Stimulated activated CD4-positive, alpha-beta T cell treated with anti-CD3 and anti-CD28 coated beads, TNF-alpha, amount 100 ng/mL, for 48 hours (primary cell): ENCODE measurements at places on chromosomes 5 and 9.
A peak's percentile ranks its signal among the peaks of the same experiment; 100 is the strongest.

DNA sequence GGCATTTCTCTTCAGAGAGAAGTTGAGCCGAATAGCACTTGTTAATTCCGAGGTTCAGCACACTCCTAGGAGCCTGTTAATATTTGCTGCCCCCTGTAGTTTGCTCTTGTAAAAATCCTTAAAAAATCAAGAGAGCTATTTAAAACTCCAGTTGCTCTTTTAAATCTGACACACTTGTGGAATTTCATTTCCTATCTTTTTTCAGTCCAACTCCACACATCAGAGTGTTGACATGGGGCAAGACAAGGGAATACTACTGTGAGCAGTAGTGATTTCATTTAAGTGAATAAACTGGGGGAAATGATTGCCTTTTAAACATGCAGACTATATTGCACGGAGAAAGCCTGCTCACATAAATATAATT, 1096.3 kb upstream of the DMAC1 start:
- DNase-seq, result no peak

GRCh38 chr5:146243247-146243646, 39.8 kb downstream of the RBM27 start:
- DNase-seq, result no peak

GRCh38 chr5:52767766-52768480, 19.8 kb upstream of the ITGA1 start:
- no peak for DNase-seq

DNA sequence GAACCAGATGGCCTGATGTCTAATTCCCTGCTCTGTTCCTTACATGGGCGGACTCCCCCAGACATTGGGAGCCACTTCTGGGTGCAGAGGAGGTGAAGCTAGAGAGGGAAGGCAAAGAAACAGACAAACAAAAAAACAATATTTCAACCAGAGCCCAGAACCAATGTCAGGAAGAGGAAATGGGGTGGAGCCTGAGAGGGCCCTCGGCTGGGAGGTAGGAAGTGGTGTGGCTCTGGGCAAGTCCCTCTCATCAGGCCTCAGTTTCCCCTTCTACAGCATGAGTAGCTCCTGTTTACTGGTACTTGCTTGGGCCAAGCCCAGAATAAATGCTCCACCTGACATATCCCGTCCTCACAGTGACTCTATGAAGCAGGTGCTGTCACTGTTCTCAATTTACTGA, 11.1 kb downstream of the SH2D3C start:
- DNase-seq, result no peak

GRCh38 chr9:27483576-27483975, 40.5 kb upstream of the IFNK start:
- no peak for DNase-seq

DNA sequence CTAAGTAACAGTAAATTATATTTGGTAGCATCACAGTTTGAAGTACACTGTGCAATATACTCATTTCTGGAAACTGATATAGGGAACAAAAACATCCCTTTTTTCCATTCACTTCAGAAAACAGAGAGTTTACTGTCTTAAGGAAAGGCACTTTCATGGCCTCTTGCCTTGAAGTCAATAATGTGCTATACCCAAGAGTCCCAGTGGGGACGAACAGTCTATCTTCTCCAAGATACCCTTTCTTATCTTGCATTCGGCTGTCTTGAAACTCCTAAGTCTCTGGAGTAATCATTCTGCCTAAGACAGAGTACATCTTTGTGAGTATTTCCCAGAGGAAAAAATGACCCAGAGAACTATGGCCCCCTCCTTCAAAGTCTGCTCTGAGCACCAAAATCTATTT, 107.1 kb downstream of the SLC1A3 start:
- no peak for DNase-seq

GRCh38 chr5:68331192-68332079, 115.9 kb downstream of the PIK3R1 start:
- DNase-seq, result no peak

GRCh38 chr9:121305269-121305994, 37.5 kb downstream of the GSN start:
- no peak for DNase-seq

DNA sequence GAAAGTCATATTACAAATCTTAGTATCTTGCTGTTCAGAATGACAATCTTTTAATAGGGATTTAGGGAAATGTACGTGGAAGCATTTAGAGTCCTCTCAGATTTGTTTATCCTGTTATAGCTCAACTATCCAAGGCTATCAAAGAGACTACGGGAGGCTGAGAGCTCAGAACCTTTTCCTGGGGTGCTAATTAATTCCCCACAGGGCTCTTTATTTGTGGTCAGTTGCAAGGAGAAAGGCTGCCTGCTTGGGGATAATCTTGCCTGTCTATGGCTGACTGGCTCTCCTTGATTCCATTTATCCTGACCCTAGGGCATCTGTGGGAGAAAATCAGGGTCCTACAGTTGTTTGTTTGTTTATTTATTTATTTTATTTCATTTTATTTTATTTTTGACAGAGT, 28.0 kb upstream of the RPS23 start:
- no peak for DNase-seq

- no peak for DNase-seq
These were observed 9.0 kb downstream of the BRD9 start for GRCh38 chr5:883475-884181.

DNA sequence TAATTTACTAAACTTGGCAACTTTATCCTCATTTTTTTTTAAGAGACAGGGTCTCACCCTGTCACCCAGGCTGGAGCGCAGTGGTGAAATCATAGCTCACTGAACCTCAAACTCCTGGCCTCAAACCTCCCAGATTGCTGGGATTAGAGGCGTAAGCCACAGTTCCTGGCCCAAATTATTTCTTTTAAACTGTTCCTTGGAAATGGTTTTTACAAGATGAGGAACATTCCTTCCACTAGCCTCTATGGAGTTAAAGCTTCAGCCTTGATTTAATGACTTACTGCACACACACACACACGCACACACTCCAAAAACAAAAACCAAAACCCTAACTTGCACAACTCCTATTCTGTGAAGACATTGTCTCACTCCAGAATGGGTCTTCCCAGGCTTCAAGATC, 77.2 kb upstream of the TARS1 start:
- no peak for DNase-seq

DNA sequence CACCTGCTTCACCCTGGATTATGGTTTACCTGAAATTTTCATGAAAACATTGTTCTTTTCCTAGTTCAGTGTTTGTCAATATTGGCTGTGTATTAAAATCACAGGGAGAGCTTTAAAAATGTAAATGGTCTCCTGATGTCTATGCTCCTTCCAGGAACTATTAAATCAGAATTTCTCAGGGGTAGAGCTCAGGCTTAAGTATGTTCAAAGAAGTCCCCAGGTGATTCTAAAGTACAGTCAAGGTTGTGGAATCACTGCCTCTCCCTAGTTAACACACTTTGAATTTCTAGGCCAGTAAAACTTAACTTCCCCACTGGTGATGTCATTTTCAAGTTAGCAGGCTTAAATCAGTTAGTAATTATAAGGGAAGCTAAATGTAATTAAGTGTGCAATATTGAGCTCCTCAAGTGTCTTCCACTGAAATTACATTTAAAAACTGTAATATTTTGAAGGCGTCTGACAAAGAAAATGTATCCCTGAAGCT, 150.3 kb upstream of the SLC28A3 start:
- DNase-seq, result no peak

GRCh38 chr5:137075163-137075970, 423.8 kb downstream of the SPOCK1 start:
- DNase-seq, result peak; percentile 8

GRCh38 chr9:91418215-91418610, 5.4 kb downstream of the NFIL3 start:
- no peak for DNase-seq

- no peak for DNase-seq
These were observed 1.8 kb downstream of the LURAP1L start for GRCh38 chr9:12776513-12777055.

DNA sequence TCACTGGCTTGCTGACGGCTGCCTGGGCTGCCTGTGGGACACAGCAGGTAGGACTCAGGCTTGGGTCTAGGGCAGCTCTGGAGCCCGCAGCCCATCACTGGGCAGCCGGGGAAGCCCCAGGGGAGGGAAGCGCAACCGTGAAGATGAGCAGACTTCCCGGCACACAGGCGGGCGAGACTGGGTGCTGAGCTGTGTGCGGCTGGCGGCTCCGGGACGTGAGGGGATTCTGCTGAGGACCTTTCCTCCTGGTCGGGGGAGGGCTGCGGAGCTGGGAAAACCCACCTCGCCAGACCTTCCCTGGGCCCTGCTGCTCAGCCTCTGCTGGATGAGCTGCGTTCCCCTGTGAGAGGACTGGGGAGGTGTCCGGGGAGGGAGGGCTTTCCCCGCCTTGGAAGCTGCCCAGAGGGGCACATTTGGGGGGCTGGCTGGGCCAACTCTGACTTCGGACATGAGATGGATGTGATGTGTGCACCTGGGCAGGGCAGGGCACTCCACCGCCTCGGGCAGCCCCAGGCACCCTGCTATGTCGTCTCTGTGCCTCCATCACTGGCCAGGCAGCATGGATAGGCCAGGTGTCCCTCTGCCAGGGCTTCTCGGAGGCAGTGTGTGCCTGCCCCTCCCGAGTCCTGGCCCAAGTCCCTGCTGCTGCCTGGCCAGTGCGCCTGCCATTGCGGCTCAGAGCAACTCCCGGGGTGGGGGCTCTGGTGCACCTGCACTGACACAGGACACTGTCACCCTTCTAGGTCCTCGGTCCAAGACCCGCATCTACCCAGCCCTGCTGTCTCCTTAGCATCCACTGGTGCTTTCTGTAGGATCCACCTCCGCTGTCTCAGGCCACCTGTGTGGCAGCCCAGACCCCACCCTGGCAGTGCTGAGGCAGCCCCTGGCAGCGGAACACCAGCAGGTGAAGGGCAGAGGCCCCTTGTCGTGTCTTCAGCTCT, 66.4 kb downstream of the COL5A1 start:
- no peak for DNase-seq

GRCh38 chr5:94830520-94830919, 212.1 kb downstream of the SLF1 start:
- DNase-seq, result no peak

GRCh38 chr5:54362434-54362833, 52.1 kb upstream of the ARL15 start:
- no peak for DNase-seq

DNA sequence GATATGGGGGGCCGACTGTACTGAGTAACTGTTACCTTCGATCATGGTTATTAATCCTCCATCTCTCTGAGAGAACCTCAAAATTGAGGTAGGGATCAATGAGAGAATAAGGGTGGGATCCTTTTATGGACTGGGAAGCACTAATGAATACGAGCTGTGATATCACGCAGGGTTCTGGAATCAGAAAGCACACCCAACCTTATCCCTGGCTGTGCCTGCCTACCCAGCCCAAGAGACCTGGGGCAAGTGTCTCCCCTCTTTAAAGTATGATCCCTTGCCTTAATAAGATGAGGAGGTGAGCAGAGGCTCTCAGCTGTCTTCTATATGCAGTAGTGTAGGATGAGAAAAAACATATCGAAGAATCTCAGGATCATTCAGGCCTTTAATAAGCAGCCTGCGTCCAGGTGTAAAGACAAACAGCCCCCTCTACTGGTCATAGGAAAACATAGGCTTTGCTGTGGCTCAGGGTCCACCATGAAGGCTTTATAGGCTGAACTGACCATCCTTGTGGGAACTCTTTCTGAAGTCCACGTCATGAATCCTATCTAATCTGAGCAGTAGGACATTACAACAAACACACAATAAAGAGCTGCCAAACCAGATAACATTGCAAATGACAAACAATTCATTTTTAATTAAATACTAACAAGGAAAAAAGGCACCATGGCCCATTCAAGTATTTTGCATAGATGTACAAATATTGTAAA, 16.8 kb downstream of the NIPAL4 start:
- no peak for DNase-seq

DNA sequence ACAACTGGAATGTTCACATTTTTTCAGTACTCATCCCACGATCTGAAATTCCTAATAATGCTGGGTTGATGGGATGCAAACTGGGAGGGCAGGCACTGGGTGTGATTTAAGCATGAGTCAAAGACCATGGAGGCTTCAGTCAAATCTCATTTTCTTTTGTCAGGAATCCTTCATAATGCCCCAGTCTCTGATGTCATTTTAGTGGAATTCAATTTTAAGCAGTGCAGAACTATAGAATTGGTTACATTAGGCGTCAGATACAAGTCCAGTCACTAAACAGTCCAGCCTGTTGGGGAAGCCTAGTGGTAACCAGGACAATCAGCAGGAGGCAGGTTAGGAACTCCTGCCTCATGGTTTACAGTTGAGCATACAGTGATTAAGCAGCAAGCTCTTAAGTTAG, 41.0 kb upstream of the TMEM215 start:
- no peak for DNase-seq

DNA sequence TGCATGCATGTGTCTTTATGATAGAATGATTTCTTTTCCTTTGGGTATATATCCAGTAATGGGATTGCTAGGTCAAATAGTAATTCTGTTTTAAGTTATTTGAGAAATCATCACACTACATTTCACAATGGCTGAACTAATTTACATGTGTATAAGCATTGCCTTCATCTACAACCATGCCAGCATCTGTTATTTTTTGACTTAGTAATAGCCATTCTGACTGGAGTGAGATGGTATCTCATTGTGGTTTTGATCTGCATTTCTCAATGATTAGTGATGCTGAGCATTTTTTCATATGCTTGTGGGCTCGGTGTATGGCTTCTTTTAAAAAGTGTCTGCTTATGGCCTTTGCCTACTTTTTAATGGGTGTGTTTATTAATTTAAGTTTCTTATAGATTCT, 102.3 kb upstream of the CCDC112 start:
- DNase-seq, result no peak

DNA sequence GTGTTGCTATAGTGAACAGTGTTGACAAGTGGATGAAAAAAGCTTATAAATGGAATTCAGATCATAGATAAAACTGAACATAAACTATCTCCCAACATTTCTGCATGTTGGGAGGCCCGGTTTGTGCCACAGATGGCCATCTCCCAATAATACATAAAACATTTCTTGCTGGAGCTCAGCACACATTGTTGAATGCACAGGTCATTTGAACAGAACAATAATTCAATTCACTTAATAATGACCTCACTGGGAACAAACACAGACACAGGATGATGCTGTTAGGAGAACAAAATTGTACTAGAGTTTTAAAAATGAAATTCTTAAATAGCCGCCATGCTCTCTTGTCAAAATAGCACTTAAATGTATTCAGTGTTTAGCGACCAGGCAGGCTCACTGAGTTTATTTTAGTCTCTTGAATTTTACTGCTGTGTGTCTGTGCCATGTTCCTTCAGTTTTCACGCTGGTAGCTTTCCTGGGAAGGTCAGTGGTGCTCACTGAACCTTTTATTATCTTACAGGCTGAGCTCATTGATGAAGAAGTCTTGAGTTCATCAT, 85.0 kb upstream of the SSBP2 start:
- no peak for DNase-seq

GRCh38 chr9:126376311-126377175, 49.9 kb downstream of the MVB12B start:
- no peak for DNase-seq

GRCh38 chr5:156819537-156819936, 30.6 kb upstream of the PPP1R2B start:
- no peak for DNase-seq
